ENCODE measurements at places on chromosomes 6 and 20.

DNA sequence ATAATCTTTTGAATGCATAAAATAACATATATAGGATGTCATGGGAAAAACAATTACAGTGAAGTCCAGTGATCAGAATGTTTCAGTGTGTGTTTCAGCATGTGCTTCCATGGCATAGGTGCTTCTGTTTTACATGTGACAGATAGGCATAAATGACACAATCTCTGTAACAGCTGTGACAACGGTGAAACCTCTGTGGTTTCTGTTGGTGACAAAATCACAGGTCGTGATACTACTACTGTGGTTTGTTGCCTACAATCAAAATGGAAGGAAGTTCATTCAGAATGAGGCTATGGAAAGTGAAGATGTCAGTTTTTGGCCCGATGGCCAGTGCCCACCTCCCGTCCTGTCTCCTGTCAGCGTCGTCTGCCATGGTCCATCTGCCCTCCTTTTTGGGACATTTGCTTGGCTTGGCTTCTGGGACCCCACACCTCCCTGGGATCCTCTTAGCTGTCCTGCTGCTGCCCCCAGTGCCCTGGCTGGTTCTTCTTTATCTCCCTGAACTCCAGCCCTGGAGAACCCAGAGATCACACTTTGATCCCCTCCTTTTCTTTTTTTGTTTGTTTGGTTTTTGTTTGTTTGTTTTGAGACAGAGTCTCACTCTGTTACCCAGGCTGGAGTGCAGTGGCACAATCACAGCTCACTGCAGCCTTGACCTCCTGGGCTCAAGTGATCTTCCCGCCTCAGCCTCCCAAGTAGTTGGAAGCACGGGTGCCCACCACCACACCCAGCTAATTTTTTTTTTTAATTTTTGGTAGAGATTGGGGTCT, 79.3 kb upstream of the NAA20 start:
- DNase-seq, result peak; percentile 38

GRCh38 chr6:168410554-168411011, 30.4 kb upstream of the SMOC2 start:
- DNase-seq, result no peak

DNA sequence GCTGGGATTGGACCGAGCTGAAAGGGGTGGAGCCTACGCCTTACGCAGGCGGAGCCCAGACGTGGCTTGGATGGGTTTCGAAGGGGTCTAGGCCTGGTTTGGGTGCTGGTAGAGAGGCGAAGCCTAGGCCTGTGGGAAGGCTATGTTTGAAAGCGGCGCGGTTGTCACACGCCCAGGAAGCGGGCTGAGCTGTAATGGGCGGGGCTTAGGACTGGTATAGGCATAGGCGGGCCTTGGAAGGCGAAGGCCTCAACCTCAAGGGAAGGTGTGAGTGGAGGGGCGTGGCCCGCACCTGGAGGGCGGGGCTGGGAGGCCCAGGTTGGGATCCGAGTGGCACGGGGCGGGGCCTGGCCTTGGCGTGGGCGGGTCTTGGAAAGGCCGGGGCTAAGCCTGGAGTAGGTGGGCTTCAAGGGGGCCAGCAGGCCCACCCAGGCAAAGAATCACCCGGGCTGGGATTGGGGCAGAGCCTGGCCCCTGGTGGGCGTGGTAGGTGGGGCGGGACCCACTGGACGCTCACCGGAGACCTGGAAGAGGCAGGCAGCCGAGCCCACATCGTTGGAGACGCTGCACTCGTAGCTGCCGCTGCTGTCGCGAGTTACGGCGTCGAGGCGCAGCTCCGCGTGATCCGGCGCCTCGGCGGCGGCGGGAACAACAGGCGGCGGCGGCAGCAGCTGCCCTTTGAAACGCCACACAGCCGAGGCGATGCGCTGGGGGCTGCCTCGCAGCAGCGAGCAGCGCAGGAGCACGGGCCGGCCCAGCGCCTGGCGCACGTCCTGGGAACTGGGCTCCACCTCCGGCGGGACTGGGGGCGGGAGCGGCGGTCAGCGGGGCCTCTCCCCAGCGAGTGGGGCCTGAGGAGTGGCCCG, 49.0 kb downstream of the MDGA1 start:
- DNase-seq, result no peak

GRCh38 chr6:151095538-151096254, 144.1 kb upstream of the AKAP12 start:
- no peak for DNase-seq

GRCh38 chr6:74578339-74578738, 627.5 kb downstream of the COL12A1 start:
- no peak for DNase-seq

DNA sequence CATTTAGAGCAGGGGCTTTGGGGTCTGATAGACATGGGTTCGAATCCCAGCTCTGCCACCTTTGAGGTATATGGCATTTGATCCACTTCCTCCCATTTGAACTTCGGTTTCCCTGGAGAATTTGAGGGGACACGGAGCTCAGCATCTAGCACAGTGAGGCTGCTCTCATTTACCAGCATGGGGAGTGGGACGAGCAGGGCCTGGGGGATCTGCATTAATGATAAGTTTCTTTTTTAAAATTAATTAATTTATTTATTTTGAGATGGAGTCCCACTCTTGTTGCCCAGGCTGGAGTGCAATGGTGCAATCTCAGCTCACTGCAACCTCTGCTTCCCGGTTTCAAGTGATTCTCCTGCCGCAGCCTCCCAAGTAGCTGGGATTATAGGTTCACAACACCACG, 52.6 kb downstream of the VSTM2L start:
- DNase-seq, result no peak

GRCh38 chr6:116412270-116412669, 41.5 kb downstream of the DSE start:
- no peak for DNase-seq

DNA sequence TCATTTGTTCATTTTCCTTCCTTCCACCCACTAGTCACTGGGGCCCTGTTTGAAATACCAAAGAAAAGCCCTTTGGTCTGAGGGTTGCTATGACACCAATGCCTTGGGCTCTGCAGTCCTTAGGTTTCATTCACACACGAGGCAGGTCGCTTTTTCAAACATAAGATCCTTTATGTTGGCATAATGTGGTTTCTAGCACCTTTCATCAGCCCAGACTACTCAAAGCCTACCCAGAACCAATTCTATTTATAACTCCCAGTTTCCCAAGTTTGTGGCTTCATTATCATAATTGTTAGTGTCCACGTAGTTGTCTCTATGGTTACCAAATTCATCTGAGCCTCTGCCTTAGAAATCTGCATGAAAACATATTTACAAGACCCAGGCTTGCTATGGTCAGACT, 6.6 kb upstream of the TP53RK start:
- DNase-seq, result no peak

DNA sequence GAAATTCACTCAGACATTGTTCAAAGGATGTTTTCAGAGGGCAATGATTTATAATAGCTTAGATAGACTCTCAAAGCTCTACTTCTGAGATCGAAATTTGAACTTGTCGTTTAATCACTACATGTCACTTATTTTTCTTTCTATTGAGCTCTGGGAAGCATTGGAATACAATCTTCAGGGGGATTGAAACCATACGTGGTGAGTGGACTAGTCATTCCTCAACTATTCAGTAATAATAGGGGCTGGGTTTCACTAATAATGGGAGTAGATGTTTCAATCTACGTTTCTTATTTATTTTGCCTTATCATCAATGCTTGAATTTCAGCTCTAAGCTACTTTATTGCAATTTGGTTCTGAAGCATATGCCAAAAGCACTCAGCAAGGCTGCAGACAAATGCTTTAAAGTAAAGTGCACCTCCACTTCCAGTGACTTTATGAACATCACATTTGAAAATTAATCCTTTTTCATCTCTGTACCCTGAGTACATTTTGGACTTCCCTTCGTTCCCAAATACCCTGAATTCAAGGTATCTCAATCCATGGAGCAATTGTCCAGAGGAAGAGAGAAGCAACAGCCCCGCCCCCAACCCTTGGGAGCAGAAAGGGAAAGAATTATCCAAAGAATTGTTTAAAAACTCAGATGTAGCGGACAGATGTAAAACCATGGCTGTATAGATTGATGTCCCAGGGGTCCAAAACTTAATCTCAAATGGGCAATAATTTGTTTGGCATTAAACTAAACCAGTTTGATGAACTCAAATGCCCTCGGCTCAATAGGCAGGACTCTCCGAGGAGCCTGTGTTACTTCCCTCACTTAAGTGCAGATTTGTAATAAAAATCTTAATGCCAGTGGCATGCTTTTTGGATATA, 68.1 kb downstream of the HFE start:
- DNase-seq, result no peak

DNA sequence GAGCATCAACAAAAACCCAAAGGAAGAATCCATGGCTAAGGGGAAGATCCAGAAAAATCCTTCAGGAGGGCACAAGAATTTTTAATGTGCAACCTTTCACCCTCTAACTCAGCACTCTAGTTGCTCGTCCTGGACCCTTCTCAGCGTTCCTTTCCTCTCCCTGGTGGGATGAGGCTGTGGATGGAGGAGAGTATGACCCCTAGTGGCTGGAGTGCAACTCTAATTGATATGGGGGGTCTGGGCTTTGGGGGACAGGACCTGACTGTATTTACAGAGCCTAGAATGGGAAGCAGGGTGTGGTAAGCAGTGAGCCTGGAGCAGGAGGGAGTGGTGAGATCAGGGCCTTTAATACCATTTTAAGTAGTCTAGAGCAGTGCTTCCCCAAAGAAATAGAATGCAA, 83.9 kb upstream of the CEP85L start:
- peak; percentile 24 for DNase-seq

GRCh38 chr20:62233684-62234083, 4.6 kb upstream of the OSBPL2 start:
- DNase-seq, result no peak

GRCh38 chr6:118712969-118713368, 61.6 kb upstream of the CEP85L start:
- DNase-seq, result no peak

GRCh38 chr6:93300661-93301060, 118.7 kb downstream of the EPHA7 start:
- no peak for DNase-seq

GRCh38 chr20:47711046-47711752, 74.1 kb downstream of the SULF2 start:
- DNase-seq, result no peak

- no peak for DNase-seq
Measured at GRCh38 chr6:137339929-137340559, 120.9 kb upstream of the IFNGR1 start.

GRCh38 chr6:161212902-161213301, 61.0 kb downstream of the AGPAT4 start:
- DNase-seq, result no peak

DNA sequence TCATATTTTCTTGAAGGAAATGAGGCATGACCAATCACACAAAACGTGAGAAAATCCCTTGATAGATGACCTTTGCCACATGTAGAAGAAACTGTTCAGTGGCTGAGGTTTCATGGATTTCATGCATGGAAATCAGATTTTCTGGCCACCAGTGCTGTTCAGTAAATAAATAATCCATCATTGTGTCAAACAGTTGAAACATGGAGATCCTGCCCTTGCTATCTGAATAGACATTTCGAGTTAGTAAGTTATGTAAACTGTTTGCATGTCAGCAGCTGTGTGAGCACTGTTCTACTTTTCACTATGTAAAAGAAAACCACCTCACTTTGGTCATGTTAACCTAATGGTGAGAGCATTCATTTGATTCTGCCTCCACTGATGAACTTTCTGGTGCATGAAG, 793.9 kb upstream of the EPHA7 start:
- no peak for DNase-seq

DNA sequence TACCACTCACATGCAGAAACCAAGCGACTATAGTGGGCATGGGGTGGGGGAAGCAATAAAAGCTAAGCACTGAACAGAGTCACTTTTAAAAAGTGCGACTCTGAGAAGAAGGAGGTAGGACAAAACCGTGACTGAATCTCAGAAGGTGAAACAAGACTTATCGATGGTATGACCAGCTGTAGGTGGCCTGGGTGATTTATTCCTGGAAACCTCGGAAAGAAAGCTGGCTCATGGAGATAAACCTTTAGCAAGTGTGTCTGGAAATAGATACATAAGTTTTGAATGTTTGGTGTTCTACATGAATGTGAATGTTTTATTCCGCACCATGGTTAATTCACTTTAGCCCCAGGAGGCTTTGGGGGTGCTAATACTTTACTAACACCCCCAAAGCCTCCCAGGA, 43.9 kb downstream of the BANF2 start:
- no peak for DNase-seq

GRCh38 chr20:42155586-42155985, 537.4 kb upstream of the CHD6 start:
- no peak for DNase-seq

- no peak for DNase-seq
Measured at GRCh38 chr6:28490205-28490890, 25.2 kb downstream of the GPX6 start.

DNA sequence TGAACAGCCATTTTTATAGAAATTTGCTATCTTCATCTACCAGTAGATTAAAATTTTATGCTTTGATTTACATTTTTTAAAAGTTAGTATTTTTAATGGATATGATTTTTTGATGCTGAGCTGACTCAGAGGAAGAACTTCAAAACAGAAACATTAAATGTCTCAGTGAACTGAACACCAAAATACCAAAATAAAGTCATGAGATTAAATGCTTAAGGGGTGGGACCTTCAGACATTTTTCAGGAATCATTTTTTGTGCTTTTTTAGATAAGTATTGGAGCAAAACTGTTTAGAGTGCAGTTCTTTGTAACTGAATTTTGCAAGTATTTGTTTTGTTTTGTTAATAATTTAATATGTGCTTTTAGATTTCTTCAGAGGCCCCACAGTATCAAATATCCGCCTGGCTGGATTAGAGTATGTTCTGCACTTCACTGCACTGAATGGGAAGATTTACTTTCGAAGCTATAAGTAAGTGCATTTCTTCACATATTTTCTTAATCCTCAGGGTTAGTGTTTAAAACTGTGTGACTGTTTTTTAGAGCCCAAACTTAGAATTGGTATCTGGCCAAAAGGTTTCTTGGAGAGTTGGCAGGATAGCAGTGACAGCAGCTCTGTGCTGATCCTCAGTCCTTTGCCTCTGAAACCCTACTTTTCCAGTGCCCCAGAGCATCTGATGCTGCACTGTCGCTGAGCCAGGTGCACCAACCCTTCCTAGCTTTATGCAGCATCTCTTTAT, 33.7 kb downstream of the RPF2 start:
- no peak for DNase-seq

DNA sequence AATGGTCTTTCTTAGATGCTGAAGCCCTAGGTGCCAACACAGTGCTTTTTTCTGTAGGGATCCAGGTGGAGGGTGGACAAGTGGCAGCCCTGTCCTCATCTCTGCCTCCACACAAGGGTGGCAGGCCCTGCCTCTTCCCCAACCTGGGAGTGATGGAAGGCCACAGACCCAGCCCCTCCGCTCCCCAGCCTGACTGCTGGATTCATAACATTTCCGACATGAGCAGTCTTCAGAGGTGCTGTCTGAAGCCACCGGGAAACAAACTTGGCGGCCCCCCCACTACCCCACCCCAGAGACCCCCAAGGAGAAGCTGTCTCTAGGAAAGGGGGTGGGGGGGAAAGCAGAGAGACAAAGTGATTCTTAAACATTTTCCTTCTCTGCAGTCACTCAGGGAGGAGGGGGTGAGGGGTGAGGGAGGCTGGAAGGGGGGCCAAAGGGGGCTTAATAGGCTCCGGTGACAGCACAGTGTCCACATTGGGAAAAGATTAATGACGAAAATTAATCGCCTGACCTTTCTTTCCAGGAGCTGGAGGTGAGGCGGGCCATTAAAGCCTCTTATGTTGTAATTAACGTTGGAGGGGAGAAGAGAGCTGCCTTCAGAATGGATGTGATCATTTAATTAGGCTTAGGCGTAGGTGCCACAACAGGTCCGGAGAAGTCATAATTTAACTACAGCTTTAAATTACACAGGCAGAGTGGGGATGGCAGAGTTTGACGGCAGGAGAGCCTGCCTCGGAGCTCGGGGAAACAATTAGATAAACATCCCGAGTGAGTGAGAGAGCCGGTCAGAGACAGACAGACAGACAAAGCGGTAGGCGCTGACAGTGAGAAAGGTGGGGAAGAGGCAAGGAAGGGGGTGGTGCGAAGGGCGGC, 76.8 kb upstream of the FOXP4 start:
- DNase-seq, result no peak
